ENCODE measurements at places on chromosomes 11 and 22. TPM values are rescaled to one million over a fixed set of nuclear protein-coding genes. Genes with fewer than 3 reads are reported as not detected.

Gene RCOR2
- 0.07 TPM for total RNA-seq

Gene BBOX1
- not detected for total RNA-seq

Gene TRIM6
- total RNA-seq: 4.7 TPM

Gene DDX25
- not detected for total RNA-seq

Gene LDHAL6A
- not detected for total RNA-seq

Gene TSPAN18
- 29.4 TPM for total RNA-seq

Gene VPS37C
- total RNA-seq: 17.9 TPM

Gene CNTN5
- total RNA-seq: not detected

Gene DNAJB7
- total RNA-seq: not detected

Gene FAM111B
- 12.8 TPM for total RNA-seq

Gene INPP5J
- not detected for total RNA-seq

Gene OR51I1
- not detected for total RNA-seq

Gene OR2D2
- total RNA-seq: not detected

Gene KRTAP5-11
- total RNA-seq: not detected

Gene OR4D11
- not detected for total RNA-seq

Gene TSSK2
- total RNA-seq: not detected

Gene KCNJ11
- 0.30 TPM for total RNA-seq

Gene RBFOX2
- total RNA-seq: 79.6 TPM

Gene APOBEC3B
- 25.1 TPM for total RNA-seq

Gene MPEG1
- total RNA-seq: not detected
